Suprapubic skin (tissue), 4 donors: ENCODE measurements at places on chromosomes 6 and 20.

DNA sequence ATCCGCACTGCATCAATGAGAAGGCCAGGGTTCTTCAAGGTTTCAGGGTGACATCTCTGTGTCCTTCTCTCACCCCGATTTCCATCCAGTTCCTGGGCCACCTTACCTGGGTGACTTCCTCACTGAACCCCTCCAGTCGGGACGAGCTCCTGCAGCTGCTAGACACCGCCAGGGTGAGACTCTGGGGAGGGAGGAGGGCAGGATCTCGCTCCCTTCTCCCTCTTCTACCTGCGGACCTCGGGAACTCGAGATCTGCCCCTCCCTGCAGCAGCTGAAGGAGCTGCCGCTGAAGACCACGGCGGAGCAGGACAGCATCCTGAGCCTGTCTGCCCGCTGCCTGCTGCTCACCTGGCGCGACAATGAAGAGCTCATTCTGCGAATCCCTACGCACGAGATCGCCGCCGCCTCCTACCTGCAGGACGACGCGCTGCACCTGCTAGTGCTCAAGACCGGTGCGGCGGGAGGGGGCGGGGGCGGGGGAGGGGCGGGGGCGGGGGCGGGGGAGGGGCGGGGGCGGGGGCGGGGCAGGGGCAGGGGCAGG lies 7.5 kb downstream of the CCM2L start:
- peaks cover 25% of the 10 kb centered on the region for H3K4me1 ChIP-seq
- H3K27me3 ChIP-seq = peaks cover 79% of the 10 kb centered on the region
- H3K27ac ChIP-seq = no peak overlapping the region

GRCh38 chr6:94953867-94954631 lies 623.3 kb upstream of the MANEA start:
- no peak overlapping the region for H3K27ac ChIP-seq
- H3K36me3 ChIP-seq = no peaks in the 10 kb centered on the region
- H3K27me3 ChIP-seq = no peaks in the 10 kb centered on the region
- no peak overlapping the region for H3K4me3 ChIP-seq

DNA sequence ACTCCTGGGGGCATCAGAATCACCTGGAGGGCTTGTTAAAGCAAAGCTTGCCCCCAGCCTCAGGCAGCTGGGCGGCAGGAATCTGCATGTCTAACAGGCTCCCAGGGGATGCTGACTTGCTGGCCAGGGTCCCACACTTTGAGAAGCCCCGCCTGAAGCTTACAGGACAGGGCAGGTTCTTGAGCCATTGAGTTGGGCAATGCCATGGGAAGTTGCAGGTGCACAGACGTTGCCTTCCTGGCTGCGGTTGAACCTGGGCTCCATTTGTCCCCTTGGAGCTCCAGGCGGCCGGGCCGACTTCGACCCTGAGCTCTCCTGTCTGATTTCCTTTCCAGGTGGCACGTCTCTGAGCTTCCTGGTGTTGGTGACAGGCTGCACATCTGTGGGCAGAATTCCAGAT lies 46.8 kb downstream of the SYNJ2 start:
- H3K27me3 ChIP-seq = no peaks in the 10 kb centered on the region
- DNase-seq = peak; percentile 65
- no peaks in the 10 kb centered on the region for H3K36me3 ChIP-seq
- peaks cover 50% of the 10 kb centered on the region for H3K4me1 ChIP-seq

DNA sequence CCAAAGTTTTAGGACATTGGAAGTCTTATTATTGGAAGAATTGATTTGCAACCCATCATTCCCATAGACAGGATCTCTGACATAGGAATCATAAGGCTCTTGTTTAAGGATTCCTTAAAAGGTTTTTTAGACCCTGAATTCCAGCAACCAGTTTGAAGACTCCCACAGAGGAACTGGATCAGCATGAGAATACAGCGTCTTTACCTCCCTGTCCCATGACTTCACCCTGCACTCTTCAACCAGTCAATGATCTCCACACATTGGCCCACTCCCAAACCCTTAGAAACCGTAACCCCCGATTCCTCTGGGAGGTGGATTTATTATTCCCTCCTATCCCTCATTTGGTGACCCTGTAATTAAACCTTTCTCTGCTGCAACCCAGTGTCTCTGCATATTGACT lies 150.7 kb upstream of the PLCB4 start:
- H3K4me1 ChIP-seq = no peaks in the 10 kb centered on the region
- H3K36me3 ChIP-seq = no peaks in the 10 kb centered on the region
- no peaks in the 10 kb centered on the region for H3K27me3 ChIP-seq
- no peak overlapping the region for H3K27ac ChIP-seq
- H3K4me3 ChIP-seq = no peak overlapping the region
- no peak for DNase-seq

- H3K27me3 ChIP-seq = no peaks in the 10 kb centered on the region
- H3K27ac ChIP-seq = no peak overlapping the region
- no peak for DNase-seq
These were observed 62.0 kb downstream of the MMUT start for GRCh38 chr6:49401063-49401462.

DNA sequence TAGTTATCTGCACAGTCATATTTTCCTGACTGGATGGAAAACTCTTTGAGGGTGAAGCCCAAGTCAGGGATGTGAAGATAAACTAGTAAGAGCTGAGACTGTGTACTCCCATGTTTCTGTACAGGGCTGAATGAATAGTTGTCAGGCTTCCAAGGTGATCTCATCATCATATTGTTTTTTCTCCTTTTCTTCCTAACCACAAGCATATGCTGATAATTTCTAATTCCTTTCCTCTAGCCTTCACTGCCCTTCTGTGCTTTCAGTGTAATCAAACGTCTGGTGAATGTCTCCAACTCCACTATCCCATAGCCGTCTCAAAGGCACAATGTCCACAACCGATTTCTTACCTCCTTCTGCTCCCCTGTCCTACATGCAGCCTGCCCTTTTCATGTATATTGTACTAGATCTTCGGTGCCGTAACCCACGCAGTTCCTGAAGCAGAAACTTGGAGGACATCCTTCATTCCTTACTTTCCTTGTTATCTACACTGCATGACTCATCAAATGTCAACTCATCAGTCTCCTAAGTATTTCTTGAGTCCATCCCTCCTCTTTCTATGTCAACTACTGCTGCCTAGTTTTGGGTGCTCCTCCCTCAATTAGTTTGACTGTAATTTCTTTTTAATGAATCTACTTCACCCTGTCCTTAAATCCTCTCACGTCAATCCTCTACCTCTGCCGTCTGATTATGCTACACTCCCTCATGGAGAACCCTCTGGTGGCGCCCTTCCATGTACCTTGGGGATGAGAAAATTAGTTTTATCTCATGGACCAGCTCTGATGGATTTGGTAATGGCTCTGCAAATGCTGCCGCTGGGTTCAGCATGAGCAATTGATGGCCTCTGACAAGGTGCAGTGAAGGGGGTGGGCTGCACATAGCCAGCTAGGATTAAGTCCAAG lies 21.9 kb downstream of the NCOA7 start:
- H3K27me3 ChIP-seq = no peaks in the 10 kb centered on the region
- H3K27ac ChIP-seq = peak overlapping the region; percentile 63
- no peak overlapping the region for H3K4me3 ChIP-seq

DNA sequence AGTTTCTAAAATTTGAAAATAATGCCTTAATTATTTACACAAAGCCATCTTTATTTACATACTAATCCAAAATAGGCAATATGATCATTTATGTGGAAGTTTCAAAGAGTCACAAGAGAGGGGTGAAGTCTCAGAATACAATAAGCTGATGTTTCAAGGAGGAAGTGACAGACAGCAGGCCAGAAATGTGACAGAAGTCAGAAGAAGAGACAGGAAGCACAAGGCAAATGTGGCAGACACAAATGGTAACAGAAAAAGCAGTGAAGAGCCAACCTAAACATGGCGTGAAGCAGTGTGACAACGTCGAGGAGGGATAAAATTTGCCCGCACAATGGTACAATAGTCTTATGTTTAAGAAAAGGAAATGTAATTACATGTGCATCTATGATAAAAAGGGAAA lies 59.8 kb downstream of the SHPRH start:
- no peaks in the 10 kb centered on the region for H3K4me1 ChIP-seq
- H3K27me3 ChIP-seq = no peaks in the 10 kb centered on the region
- no peak overlapping the region for H3K27ac ChIP-seq

- peaks cover 33% of the 10 kb centered on the region for H3K4me1 ChIP-seq
- no peak overlapping the region for H3K4me3 ChIP-seq
- peak overlapping the region; percentile 81 for H3K27ac ChIP-seq
These were observed 180.6 kb downstream of the TFAP2C start for GRCh38 chr20:56809668-56810067.

GRCh38 chr6:170279977-170280688 lies 10.7 kb downstream of the DLL1 start:
- H3K4me3 ChIP-seq = peak overlapping the region; percentile 8
- H3K27ac ChIP-seq = no peak overlapping the region
- peaks cover 23% of the 10 kb centered on the region for H3K36me3 ChIP-seq
- H3K4me1 ChIP-seq = peaks cover 5% of the 10 kb centered on the region
- H3K27me3 ChIP-seq = no peaks in the 10 kb centered on the region
- no peak for DNase-seq

DNA sequence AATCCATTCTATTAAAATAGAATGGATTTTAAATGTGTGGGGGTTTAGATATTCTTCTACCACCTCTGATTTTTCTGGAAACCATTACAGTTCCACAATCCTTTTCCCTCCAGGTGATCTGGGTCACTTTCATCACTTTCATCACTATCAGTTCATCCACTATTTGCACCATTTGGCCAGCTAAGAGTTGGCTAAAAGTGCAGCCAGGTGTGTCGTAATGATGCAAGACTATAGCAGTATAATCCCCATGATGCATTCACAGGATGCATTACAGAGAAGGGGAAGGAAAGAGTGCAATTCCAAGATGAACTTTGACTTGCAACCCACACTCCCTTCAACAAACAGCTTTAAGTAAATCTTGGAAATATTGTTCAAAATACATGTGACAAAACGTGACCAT lies 4.9 kb downstream of the FUCA2 start:
- H3K4me1 ChIP-seq = peaks cover 19% of the 10 kb centered on the region
- H3K4me3 ChIP-seq = no peak overlapping the region
- H3K27ac ChIP-seq = no peak overlapping the region
- no peak for DNase-seq

GRCh38 chr6:132316970-132317369 lies 84.3 kb downstream of the MOXD1 start:
- DNase-seq = no peak
- no peak overlapping the region for H3K27ac ChIP-seq
- no peaks in the 10 kb centered on the region for H3K27me3 ChIP-seq

- H3K27me3 ChIP-seq = no peaks in the 10 kb centered on the region
- no peak for DNase-seq
- H3K27ac ChIP-seq = no peak overlapping the region
- H3K4me3 ChIP-seq = no peak overlapping the region
These were observed 81.6 kb downstream of the NCOA7 start for GRCh38 chr6:125872259-125872921.

GRCh38 chr20:41783423-41784208 lies 165.4 kb upstream of the CHD6 start:
- no peaks in the 10 kb centered on the region for H3K4me1 ChIP-seq
- no peak overlapping the region for H3K4me3 ChIP-seq
- DNase-seq = no peak
- no peak overlapping the region for H3K27ac ChIP-seq

- no peaks in the 10 kb centered on the region for H3K36me3 ChIP-seq
- no peaks in the 10 kb centered on the region for H3K27me3 ChIP-seq
- no peak overlapping the region for H3K4me3 ChIP-seq
- H3K27ac ChIP-seq = peak overlapping the region; percentile 85
- H3K4me1 ChIP-seq = peaks cover 45% of the 10 kb centered on the region
These were observed 84.7 kb upstream of the SIRPA start for GRCh38 chr20:1810572-1810925.

DNA sequence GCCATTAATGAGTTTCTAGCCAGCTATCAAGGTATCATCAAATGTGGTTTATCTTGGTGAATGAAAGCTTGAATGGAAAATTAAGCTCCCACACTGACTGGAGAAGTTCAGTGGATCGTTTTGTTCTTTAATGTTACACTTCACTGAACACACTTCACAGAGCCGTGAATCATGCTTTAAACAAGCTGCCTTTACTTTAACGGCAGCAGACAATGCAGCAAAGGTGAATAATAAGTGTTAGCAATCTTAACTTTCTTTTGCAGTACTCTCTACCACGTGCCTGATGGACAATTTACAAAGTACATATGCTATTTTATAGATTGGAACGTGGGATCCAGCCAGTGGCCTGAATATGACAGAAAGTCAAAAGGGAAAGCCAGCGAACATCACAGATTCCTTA lies 424.5 kb downstream of the GRIK2 start:
- H3K4me3 ChIP-seq = no peak overlapping the region
- no peaks in the 10 kb centered on the region for H3K4me1 ChIP-seq
- no peaks in the 10 kb centered on the region for H3K27me3 ChIP-seq
- no peaks in the 10 kb centered on the region for H3K36me3 ChIP-seq

DNA sequence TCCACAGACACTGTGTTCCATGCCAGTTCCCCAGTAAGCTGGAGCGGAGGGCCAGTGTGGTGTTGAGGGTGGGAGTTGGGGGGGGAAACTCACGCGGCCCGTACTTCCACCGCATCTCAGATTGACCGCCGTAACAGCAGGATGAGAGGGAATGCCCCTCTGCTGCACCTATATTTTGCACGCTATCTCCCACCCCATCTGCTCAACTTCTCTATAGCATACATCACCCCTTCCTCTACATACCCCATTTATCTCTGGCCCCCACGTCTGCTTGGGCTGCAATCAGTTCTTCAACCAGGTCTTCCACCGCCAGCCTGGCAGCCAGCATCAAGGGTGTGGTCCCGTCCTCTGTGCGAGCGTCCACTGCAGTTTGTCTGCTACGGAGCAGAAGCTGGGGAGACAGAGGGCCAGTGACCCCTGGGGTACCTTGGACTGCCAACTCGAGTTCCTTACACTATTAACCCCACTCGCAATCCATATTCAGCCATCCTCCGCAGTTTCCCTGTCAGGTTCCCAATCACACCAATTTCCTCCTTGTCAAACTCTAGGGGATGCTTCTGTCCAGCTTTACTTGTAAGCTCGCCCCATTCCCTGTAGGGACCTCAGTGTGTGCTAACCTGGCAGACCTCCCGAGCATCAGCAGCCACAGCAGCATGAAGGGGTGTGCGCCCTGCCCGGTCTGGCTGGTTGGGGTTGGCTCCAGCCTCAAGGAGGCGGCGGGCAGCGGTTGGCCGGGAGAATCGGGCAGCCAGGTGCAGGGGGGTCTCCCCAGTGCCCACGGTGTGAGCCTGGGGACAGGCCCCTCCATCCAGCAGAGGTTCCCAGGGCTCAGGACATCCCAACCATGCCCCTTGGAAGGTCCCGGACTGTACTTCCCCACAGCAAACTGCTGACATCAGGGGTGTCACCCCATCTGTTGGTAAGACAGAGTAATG lies 4.5 kb upstream of the GPSM3 start:
- no peaks in the 10 kb centered on the region for H3K36me3 ChIP-seq
- no peak for DNase-seq
- peak overlapping the region; percentile 88 for H3K4me3 ChIP-seq
- H3K27me3 ChIP-seq = no peaks in the 10 kb centered on the region
- peak overlapping the region; percentile 99 for H3K27ac ChIP-seq

DNA sequence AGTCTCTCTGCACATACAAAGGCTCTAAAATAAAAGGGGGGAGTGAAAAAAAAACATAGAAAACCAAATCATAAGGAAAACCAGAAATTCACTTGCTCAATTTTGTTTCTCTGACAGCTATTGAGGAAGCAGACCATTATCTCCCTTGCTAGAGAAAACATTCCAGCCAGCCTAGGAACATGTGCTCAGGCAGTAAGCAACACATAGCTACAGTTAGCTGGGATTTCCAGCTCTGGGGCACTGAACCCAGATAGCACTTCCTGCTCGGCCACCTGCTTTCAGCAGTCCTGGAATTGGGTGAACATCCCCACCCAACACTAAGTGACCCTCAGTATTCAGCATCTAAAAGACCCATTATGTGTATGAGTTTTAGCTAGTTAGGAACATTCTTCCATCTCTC lies 61.3 kb downstream of the TNFRSF21 start:
- H3K4me1 ChIP-seq = peaks cover 18% of the 10 kb centered on the region
- DNase-seq = no peak
- H3K27ac ChIP-seq = no peak overlapping the region
- H3K27me3 ChIP-seq = no peaks in the 10 kb centered on the region
- no peak overlapping the region for H3K4me3 ChIP-seq
